ENCODE measurements at places on chromosomes 3 and 15.
A peak's percentile ranks its signal among the peaks of the same experiment; 100 is the strongest.

GRCh38 chr15:70539409-70539808, 223.9 kb downstream of the UACA start:
- DNase-seq, result no peak

GRCh38 chr3:81502236-81502635, 259.2 kb downstream of the GBE1 start:
- DNase-seq, result no peak

GRCh38 chr3:126914226-126914625, 68.7 kb upstream of the PLXNA1 start:
- peak; percentile 81 for DNase-seq

GRCh38 chr15:69082021-69082502, 67.6 kb downstream of the NOX5 start:
- peak; percentile 31 for DNase-seq

GRCh38 chr3:178901204-178901603, 170.4 kb downstream of the ZMAT3 start:
- peak; percentile 41 for DNase-seq

DNA sequence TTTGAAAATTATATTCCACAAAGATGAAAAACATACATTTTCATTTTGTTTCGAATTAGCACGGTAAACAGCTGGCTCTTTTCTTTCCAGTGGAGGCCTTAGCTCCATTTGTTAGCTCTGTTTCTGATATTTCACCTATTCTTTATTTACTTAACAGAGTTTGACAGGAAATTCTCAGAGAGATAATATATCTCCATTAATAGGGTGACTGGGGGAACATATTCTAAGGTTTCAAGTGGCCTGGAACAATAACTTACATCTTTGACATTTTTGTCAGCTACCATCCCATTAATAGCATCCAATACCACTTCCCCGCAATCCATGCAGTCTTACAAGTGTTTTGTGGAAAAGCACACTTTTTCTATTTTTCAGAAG, 577.6 kb upstream of the MDFIC2 start:
- DNase-seq, result no peak

Data from NCI-H69 (cell line).